ENCODE measurements at places on chromosomes 7 and 10.

- peak; percentile 8 for DNase-seq
These were observed 49.4 kb downstream of the TEX36 start for GRCh38 chr10:125633517-125633999.

GRCh38 chr7:131547589-131547988 lies 8.8 kb downstream of the PODXL start:
- DNase-seq, result no peak

DNA sequence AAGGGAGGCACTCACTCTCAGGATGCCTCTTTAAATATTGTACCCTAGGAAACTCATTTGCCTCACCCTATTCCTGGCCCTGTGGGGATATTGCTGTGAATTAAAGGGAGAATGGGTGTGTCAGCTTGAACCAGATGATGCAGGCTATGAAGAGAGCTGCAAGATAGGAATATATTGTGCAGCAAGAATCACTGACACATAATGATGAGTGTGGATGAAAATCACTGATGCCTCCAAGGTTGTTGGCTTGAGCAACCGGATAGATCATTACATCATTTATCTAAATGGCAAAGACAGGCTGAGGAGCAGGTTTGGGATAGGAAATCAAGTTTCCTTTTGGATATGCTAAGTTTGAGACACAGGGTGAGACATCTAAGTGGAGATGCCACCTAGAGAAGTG lies 6.2 kb downstream of the SLC26A4 start:
- no peak for DNase-seq

- no peak for DNase-seq
These were observed 111.9 kb downstream of the SVIL start for GRCh38 chr10:29522918-29523317.

- no peak for DNase-seq
These were observed 646.7 kb downstream of the PARD3 start for GRCh38 chr10:34168439-34168838.
